ENCODE measurements at places on chromosomes 3 and 15.

- no peak for DNase-seq
Measured at GRCh38 chr3:119085070-119085439, 50.4 kb upstream of the IGSF11 start.

DNA sequence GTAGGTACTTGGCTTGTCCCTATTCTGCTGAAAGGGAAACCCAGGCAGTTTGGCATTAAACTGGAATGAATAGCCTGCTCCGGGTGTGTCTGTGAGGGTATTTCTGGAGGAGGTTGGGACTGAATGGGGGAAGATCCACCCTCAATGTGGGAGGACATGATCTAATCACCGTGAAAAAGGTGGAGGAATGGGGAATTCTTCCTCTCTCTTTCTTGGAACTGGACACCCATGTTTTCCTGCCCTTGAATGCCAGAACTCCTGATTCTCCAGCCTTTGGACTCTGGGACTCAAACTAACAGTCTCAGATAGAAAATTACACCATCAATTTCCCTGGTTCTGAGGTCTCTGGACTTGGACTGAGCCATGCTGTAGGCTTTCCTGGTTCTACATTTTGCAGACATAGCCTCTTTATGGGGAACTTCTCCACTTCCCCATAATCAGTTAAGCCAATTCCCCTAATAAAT lies 391.7 kb downstream of the EDEM1 start:
- no peak for DNase-seq

DNA sequence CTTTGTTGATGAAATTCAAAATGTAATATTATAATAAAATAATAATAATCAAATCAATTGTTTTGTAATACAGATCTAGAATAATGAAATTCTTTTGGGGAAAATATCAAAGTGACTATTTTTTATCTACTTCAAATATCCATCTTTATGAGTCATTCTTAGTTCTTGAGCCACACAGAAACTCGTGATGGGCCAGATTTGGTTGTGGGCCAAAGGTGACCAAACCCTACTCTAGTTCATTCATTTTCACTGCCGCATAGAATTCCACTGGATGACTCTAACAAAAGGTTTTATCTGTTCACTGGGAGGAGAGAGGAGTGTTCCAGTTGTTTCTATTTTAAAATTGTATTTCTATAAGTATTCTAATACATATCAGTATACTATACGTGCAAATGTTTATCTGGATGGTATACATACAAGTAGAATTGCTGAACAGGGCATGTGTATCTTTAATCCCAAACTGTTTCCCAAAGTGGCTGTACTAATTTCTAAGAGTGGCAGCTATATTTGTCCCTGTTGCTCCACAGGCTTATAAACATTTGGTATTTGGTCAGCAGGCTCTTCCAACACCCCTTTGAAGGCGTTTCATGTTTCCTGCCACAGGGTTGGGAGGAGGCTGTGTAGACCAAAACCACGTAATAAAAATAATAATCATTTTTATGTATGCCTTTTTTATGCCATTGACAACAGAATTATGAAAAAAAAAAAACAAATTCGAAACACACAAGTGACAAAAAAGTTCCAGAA lies 7.3 kb upstream of the RTP3 start:
- DNase-seq = no peak

- DNase-seq = no peak
Measured at GRCh38 chr3:36957862-36958686, 13.2 kb upstream of the TRANK1 start.

GRCh38 chr3:37863949-37864822 lies 2.5 kb downstream of the CTDSPL start:
- DNase-seq = no peak

- DNase-seq = no peak
Measured at GRCh38 chr3:98892263-98892662, 9.2 kb downstream of the DCBLD2 start.

- DNase-seq = no peak
Measured at GRCh38 chr3:98003306-98003969, 31.2 kb upstream of the RIOX2 start.

GRCh38 chr3:15384510-15385237 lies 42.7 kb downstream of the METTL6 start:
- no peak for DNase-seq

- peak; percentile 30 for DNase-seq
Measured at GRCh38 chr3:69197922-69198530, 75.6 kb upstream of the LMOD3 start.

DNA sequence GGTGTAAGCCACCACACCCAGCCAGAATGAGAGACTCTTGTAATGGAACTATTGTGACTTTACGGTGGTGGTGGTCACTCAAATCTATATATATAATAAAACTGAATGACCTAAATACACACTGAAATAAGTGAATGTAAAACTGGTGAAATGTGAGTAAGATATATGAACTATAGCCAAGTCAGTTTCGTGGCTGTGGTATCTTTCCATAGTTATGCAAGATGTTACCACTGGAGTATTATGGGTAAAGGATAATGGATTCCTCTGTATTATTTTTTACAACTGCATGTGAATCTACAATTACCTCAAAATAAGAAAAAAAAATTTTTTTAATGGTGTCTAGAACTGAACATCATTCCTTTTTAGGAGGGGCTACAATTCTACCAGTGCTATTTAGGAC lies 21.9 kb downstream of the PIK3CB start:
- DNase-seq = no peak

DNA sequence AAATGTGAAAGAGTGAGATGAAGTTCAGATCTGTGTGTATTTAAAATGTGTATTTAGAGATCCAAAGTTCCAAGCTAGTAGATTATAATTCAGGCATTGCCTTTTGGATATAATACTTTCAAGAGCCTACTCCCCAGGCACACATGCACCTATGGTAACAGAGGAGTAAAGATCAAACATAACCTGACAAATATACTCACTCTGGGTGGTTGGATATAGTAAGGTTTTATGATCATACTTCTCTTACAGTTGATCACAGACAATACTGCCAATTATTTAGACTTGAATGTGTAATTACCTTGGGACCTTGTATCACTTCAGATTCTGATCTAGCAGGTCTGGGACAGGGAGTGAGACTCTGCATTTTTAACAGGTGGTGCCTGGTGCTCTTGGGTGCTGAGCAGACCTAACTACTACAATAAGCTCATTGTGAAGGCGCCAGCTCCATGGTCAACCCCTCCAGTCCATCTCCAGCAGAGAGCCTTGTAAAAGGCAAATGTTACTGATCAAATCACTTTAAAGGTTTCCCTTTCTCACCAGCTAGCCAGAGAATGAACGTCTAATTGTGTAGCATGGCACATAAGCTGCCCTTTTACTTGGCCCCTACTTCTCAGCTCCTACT lies 55.5 kb downstream of the NBEAL2 start:
- DNase-seq = no peak
